ENCODE measurements at places on chromosomes 4 and X.

DNA sequence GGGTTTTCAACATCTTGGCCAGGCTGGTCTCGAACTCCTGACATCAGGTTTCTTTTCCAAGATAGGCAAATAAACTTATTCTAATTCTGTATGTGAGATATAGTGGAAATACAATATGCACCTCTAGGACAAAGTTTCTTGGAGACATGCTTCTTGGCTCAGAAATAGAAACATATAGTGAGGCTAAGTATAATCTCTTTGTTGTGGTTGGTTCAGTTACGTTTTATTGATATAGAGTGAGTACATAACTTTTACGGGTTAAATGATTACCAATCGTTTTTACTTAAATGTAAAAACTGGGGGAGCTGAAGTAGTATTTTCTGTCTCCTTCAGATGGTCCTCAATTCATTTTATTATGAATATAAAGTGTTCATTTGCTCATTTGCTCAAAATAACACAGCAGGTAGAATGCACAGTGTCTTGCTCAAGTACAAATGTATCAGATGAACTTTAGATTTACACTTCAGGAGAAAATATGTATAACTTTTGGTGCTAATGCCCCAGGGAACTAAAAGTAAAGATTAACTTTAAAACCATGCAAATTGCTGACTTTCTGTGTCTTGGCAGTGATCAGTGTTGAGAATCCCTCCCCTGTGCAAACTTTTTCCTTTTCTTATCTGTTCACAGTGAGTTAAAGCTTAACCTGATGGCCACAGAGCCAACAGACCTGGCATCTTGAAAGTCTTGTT is 77.6 kb downstream of the AFF1 start:
- no peak for DNase-seq

- no peak for DNase-seq
Measured at GRCh38 chr4:115334736-115335411, 221.5 kb upstream of the NDST4 start.

- no peak for DNase-seq
Measured at GRCh38 chrX:105328773-105329172, 108.3 kb upstream of the TEX13A start.

GRCh38 chr4:44237643-44238042 is 211.0 kb downstream of the KCTD8 start:
- no peak for DNase-seq

DNA sequence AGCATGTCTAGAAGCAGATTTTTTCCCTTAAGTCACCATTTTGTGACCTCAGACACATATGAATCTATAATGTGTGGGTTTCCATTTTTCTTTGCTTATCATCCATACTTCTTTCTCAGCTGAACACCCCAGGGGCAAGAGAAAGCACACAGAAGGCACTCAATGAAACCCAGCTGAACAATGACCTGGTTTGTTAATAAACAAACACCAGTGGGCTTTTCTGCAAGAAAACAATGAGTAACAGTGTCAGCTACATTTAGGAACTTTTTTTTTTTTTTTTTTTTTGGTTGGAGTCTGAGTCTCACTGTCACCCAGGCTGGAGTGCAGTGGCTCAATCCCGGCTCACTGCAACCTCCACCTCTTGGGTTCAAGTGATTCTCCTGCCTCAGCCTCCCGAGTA is 40.7 kb upstream of the KLF3 start:
- no peak for DNase-seq

DNA sequence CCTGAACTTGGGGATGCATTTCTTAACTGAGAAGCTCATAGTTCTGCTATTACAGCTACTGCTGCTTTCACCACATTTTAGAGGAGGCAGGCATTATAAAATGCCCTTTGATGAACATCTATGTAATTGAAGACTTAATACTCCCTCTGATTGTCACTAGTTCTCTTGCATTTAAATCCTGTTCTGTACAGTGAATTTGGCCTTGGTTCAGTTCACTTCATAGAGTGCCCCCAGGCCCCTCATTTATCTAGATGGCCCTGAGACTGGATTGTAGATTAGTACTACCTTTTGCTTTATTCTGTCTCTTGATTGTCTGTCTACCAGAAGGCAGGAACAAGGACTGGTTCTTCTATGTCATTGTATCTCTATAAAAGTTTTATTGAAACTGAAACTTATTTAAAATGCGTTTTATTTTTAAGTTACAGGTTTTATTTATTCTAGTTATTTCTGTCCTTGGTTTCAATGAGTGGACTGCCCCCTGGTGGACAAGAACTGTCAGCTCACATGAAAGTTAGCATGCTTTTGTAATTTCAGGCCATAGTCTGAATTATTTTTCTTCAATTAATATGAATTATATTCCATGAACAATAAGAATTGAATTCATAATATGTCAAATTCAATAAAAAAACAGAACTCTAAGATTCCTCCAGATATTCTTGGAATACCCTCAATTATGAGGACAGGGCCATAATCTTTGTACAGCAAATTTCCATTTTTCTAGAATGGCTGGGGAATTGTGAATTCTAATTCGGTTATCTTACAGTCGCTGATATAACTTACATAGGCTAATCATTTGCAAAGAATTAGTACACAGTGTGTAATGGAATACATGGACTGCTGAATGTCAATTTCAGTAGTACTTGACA is 47.2 kb upstream of the TMEM33 start:
- DNase-seq = peak; percentile 71

DNA sequence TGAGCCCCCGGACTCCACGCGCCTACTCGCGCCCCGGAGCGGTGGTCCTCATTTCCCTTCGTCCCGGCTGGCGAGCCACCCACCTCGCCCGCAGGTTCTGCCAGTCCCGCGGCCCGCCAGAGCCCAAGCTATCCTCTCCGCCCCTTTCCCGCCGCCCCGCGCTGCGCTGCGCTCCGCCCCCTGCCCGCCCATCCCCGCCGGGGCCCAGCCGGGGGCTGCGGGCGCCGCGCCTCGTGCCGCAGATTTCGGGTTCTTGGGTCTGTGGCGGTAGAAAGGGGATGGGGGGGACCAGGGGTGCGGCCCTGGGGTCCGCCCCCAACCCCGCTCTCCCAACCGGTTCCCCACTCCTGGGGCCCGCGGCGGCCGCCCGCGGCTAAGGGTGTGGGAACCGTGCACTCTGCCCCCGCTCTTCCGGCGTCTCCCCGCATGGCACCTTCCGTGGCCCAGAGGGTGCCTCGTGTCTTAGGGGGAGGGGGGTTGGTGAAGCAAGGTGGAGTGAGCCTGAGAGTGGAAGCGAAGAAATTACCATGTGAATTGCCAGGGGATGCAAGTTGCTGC is 650.8 kb upstream of the DIPK2B start:
- DNase-seq = peak; percentile 96

GRCh38 chrX:40158036-40158706 is 60.4 kb upstream of the BCOR start:
- peak; percentile 76 for DNase-seq

DNA sequence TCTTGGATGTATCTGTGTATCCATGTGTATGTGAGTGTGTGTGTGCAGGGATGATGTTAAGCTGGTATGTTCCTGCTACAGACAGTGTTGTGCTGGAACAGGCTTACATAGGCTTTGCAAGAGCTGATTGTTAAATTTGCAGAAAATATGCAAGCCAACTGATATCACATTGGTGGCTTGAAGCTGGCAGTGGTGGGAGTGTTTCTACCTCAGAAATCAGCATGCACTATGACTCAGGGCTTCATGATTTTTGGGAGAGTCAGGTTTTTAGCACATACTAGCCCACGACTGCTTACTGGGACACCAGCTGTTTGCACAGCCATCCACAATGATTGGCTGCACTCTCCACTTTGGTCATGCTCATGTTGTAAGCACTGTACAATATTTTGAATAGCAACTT is 261.8 kb downstream of the DHX15 start:
- no peak for DNase-seq

- DNase-seq = no peak
Measured at GRCh38 chrX:17833954-17834353, 27.1 kb downstream of the RAI2 start.

DNA sequence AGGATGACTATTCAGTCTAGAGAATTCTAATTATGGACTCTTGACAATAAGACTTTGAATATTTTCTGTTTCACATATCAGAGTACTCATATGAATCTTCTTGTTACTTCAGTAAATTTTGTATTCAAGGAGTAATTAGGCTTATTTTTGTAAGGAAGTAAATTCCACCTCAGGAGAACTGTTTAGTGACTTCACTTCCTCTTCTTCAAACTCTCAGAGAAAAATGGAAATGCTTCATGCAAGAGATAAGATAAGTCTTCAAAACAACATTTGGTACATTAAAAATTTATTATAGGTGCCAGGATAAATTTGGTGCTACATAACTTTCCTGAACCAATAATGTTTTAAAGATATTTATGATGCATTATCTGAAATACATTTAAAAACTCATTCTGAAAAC is 1421.9 kb downstream of the PCDH7 start:
- no peak for DNase-seq

DNA sequence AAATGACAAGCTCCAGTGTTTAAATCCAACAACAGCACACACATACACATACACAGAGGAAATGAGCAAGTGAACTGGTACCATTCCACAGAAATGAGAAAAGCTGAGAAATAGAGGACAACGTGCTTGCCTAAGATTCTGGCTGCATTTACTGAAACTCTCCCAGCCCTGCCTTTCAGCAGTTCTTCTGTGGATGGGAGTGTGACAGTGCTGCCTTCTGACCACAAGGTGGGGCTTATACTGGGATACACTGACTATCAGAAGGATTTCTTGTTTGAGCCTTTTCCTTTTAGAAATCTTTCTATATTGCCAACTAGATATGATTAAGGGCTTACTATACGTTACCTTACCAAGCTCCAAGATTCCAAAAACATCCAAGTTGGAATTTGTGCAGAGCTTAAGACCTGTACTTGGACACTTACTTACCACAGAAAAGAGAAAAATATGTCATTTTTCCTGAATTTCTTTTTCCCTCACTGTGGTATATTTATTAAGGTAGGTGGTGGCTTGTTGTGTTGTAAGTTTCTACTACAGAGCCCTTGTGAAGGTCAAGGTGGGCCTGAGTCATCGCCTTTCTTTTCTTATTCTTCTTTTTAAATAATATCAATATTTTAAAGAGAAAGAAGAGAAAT is 10.7 kb upstream of the CXCL8 start:
- DNase-seq = peak; percentile 56

GRCh38 chr4:56821381-56822243 is at the start of gene SPINK2:
Gene SPINK2, minus strand, starts transcription at chr4:56821701. Its CDS starts 39 bp downstream, at chr4:56821662.
- DNase-seq = peak; percentile 71

- DNase-seq = peak; percentile 61
Measured at GRCh38 chr4:67871867-67872266, 11.9 kb downstream of the TMPRSS11D start.

GRCh38 chr4:124526769-124527168 is 185.8 kb downstream of the ANKRD50 start:
- DNase-seq = no peak

- no peak for DNase-seq
Measured at GRCh38 chr4:2301225-2301642, 39.3 kb upstream of the MXD4 start.

- no peak for DNase-seq
Measured at GRCh38 chr4:117063961-117064696, 21.2 kb downstream of the TRAM1L1 start.

DNA sequence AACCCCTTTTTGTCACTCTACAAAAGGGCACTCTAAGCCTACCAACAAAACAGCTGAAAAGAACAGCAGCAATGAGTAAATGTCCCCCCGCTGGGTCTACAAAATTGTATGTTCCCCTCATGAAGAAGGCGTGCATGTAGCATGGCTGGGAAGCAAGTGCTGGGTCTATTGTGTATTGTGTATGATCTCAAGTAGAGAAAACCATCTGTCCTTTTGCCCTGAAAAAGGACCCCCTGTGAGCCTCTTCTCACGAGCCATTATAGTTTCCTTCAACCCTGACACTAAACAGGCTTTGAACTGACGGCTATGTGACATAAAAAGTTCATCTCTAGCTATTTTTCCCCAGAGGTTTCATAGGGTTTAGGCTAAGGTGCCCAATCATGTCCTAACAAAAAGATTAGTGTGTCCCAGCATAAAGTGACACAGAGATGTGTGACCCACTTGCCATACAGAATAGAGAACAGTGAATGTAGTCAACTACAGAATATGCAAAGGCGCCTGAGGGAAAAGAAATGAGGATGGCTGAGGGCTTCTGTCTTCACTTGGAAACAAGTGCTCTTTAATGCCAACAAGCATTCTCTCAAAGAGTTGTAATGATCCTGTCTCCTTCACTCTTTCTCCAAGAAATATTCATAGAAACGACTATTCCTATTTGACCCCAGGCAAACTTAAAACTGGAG is 27.3 kb downstream of the COL25A1 start:
- no peak for DNase-seq

- DNase-seq = no peak
Measured at GRCh38 chr4:26077756-26078155, 163.7 kb downstream of the SMIM20 start.

GRCh38 chr4:155433636-155434360 is 57.0 kb upstream of the MAP9 start:
- DNase-seq = no peak

DNA sequence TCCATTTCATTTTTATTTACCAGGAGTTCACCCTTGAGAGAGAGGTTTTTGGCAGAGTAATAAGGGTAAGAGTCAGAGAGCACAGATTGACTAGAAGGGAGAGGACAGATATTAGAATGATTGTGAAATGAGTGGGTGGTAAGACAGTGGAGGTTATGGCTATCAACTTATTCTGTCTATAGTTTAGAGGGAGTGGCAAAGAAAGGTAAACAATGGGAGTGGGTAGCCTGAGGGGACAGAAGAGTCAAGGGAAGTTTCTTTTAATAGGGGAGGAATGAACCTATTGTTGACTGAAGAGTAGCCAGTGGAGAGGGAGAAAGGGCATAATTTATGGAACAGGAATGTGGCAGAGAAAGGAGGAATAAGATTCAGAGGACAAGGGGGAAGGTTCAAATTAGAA is 186.5 kb upstream of the NRK start:
- DNase-seq = no peak

DNA sequence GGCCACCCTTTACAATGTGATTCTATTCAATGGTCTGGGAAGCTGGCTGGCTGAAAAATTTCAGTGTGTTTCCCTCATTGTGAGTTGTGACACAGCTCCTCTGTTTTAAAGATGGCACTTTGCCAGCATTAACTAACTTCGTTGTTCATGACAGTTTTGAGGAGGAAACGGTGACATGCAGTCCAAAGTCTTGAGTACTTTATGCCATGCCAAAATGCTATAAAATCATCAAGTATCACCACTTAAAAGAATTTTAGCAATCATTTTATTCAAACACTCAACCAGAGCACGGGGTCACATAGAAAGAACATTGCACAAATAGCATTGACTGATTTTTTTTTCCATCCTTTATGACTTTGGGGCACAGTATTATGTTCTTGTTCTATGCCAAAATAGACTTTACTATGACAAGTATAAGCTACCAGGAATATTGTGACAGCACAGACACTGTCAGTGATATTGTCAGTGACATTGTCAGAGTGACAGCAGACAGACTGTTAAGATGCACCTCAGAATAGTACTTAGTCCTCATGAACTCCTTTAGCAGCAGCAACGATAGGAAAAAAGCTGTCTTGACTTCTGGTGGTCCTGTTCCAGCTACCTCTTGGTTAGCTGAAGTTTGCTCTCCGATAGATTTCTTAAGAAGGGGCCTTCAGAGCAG is 46.7 kb downstream of the CXCL13 start:
- DNase-seq = no peak

GRCh38 chrX:119151051-119151380 is 23.4 kb upstream of the KIAA1210 start:
- no peak for DNase-seq

- DNase-seq = no peak
Measured at GRCh38 chr4:94976371-94977011, 218.7 kb downstream of the BMPR1B start.

All from NCI-H1417 (cell line).